Fibroblast of skin of back (primary cell): ENCODE measurements at places on chromosomes 2 and 18.

DNA sequence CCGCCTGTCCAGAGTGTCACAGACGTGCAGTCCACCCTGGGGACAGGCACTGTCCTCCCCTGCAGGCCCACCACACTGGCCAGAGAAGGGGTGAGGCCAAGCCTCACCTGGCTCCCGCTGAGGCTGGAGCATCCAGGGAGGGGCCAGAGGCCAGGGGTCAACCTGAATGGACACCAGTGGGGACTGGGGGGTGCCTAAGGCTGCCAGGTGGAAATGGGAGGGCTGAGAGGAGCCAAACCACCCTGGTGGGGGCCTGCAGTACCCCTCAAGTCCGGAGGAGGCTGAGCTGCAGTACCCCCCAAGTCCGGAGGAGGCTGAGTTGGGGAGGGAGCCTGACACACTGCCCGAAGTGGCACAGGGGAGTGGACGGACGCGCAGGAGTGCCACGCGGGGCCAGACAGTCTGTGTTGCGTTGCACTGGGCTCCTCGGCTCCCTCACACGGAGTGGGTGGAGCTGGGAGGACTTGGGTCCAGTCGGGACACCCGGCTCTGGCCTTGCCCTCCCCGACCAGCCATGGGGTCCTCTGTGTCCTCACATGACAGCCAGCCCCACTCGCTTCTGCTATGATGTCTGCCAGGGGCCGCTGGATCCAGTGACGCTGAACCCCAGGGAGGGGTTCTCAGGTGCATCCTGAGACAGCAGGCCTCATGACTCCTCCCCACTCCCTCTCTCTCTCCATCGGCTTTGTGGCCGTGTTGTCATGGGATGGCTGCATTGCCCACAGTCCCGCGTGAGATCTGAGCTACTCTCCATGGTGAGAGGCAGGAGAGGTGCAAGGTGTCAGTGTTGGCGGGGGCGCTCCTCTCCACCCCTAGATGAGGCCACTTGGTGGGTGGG lies 22.3 kb upstream of the GPC1 start:
- no peak for DNase-seq

GRCh38 chr2:228675091-228675490 lies 493.6 kb upstream of the SPHKAP start:
- no peak for DNase-seq

- DNase-seq = no peak
Measured at GRCh38 chr2:208451061-208451460, 44.5 kb downstream of the PTH2R start.

DNA sequence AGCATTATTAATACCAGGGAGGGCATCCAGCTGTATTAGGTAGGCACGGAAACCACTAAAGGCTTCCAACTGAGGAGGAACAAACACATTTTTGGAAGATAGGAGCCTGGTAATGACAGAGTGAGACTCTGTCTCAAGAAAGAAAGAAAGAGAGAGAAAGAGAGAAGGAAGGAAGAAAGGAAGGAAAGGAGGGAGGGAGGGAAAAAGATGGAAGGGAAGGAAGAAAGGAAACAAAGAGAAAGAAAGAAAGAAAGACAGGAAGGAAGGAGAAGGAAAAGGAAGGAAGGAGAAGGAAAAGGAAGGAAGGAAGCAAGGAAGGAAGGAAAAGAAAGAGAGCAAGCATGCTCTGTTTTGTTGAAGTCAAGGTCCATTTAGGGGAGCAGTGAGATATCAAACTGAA lies 103.8 kb upstream of the RFX8 start:
- DNase-seq = no peak

- no peak for DNase-seq
Measured at GRCh38 chr2:25743132-25743830, 69.9 kb upstream of the DTNB start.

GRCh38 chr18:12408247-12408869 lies 629 bp downstream of the PRELID3A start:
- no peak for DNase-seq

- no peak for DNase-seq
Measured at GRCh38 chr2:164103271-164103670, 367.5 kb upstream of the FIGN start.

- no peak for DNase-seq
Measured at GRCh38 chr2:130837175-130837810, 579 bp downstream of the ARHGEF4 start.

DNA sequence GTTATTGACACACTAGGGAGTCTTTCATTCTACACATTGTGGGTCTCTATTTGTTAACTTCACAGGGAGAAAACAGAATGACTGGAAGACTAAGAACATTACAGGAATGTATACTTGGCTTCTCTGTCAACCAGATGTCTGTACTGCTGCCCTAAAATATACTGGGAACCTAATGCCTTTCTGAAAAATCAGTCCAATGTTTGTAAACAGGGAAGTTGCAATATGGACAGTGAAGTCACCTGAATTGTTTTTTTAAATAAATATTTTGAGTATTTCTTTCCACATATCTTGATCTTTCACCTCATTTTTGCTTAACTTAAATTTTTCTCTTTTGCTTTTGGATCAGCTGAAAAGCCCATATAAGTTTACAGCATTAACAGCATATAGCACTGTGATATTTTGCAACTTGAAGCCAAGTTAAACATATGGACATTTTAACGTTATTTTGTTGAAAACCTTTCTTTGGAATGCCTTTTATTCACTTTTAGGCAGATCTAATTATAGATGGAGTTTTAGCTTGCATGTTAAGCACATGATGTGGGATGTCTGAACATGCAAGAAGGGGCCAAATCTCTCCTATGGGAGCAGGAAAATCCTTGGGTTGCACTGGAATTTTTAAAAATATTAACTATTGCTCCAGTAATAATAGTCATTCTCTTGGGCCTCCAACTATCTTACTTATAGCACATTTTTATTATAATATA lies 137.7 kb upstream of the TWIST2 start:
- no peak for DNase-seq

DNA sequence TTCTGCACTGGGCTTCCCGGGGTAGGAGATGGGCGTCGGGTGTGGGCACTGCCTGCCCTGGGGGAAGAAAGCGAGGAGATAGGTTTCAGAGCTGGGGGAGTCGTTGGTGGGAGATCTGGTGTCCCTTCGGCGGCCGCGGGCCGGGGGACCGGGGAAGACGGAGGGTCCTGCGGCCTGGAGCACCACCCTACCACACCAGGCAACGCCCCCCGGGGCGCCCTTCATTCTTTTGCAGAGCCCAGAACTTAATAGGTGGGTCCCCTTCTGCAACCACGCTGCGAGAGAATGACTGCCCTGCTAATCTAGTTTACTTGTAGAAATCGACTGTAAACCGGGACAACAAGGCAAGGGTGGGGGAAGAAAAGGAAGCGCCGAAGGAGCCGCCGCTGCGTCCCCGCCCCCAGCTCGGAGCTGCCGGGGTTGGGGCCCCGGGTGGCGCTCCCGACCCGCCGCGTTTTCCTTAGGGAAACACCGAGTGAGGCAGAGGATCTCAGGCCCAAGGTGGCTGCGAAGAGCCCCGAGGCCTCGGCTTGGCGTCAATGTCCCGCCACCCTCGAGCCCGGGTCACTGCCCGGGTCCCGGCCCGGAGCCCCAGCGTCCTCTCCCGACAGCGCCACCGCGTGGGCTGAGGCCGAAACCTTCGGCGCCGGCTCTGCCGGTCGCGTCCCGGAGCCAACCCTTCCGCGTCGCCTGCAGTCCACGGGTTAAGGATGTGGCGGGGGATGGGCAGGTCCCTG lies 5.4 kb upstream of the SATB2 start:
- DNase-seq = peak; percentile 70

- peak; percentile 36 for DNase-seq
Measured at GRCh38 chr2:68357605-68358337, 7.3 kb upstream of the PLEK start.

GRCh38 chr2:9897846-9898245 lies 53.6 kb upstream of the GRHL1 start:
- DNase-seq = peak; percentile 46

GRCh38 chr2:180368881-180369280 lies 361.8 kb upstream of the CWC22 start:
- no peak for DNase-seq

- DNase-seq = peak; percentile 4
Measured at GRCh38 chr2:182946958-182947369, 80.5 kb upstream of the FRZB start.

DNA sequence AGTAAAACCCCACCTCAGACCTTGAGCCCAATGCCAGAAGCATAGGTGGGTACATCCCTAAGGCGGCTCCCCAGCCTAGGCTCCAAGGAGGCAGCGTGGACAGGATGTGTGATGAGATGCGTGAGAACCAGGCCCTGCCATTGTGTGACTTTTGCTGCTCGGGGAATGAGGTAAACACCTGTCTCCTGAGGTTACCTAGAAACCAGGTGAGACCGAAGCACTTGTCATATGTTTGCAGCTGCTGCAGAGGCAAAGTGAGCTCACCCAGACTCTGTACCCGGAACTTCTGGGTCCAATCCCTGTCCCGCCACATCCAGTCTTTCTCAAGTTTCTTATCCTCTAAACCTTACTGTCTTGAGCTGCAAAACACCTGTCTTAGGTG lies 3.4 kb downstream of the FBLN7 start:
- DNase-seq = no peak

- no peak for DNase-seq
Measured at GRCh38 chr2:2102866-2103653, 228.0 kb downstream of the MYT1L start.
